Effector memory CD4-positive, alpha-beta T cell (primary cell): ENCODE measurements at places on chromosomes 11 and 22.

- DNase-seq = no peak
Measured at GRCh38 chr11:73030130-73030529, 112.0 kb downstream of the FCHSD2 start.

DNA sequence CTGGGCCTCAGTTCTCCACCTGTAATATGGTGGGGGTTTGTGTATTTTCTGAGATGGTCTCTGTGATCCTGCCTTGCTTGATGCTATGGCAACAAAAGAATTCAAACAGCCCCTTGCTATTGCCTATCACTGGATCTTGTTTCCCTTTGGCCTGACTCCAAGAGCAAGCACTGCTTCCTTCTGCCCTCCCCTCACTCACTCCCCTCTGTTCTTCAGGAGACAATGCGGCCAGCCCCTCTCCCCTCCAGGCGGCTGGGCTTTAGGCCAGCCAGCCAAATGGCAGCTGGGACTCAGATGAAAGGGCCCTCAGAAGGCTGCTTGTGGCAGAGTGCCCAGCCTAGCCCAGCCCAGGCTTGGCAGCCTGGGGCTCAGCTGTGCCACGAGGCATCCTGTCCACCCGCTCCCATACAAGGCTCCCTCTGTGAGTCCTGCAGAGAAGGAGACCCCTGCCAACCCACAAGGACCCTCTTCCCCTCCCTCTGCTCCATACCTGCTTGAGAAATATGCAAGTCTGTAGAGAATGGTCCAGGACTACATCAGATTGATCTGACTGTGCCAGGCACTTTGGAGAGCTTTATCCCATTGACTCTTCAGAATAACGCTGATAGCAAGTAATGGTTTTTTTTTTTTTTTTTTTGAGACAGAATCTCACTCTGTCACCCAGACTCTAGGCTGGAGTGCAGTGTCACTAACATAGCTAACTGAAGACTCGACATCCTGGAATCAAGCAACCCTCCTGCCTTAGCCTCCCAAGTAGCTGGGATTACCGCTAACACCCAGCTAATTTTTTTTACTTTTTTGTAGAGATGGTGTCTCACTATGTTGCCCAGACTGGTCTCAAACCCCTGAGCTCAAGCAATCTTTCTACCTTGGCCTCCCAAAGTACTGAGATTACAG is 7.6 kb upstream of the KCTD14 start:
- DNase-seq = no peak

- DNase-seq = peak; percentile 75
Measured at GRCh38 chr22:44701824-44702478, at the start of gene PRR5. Gene PRR5 (plus strand): TSS chr22:44702204. CDS start chr22:44702475, 271 bp downstream.

GRCh38 chr11:121476379-121477032 is 23.7 kb upstream of the SORL1-AS1 start:
- no peak for DNase-seq

DNA sequence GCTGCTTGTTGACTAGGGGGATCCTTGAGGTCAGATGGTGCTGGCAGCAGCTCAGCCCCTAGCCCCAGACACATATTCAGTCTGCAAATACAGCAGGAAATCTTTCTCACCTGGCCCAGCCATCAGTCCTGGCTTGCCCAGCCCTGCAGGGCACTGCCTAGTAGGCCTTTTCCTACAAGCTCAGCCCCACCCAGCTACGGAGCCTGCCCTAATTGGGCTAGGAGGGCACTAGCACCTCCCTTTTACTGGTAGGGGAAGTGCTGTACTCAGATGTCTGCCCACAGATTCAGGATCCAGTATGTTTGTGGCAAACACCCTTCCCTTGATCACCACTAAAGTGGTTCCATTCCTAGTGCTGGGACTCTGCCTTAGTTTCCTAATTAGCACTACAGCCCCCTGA is 257.1 kb upstream of the CADM1 start:
- no peak for DNase-seq
